CD14-positive monocyte (primary cell): ENCODE measurements at places on chromosomes 13 and 19. TPM values are rescaled to one million over a fixed set of nuclear protein-coding genes. Genes with fewer than 3 reads are reported as not detected.
A peak's percentile ranks its signal among the peaks of the same experiment; 100 is the strongest.

The CD22 gene
- polyA plus RNA-seq = 0.88 TPM

The ZNF728 gene
- not detected for polyA plus RNA-seq

GRCh38 chr19:51712461-51713081 lies 11.2 kb downstream of the HAS1 start:
- peak; percentile 55 for DNase-seq

DNA sequence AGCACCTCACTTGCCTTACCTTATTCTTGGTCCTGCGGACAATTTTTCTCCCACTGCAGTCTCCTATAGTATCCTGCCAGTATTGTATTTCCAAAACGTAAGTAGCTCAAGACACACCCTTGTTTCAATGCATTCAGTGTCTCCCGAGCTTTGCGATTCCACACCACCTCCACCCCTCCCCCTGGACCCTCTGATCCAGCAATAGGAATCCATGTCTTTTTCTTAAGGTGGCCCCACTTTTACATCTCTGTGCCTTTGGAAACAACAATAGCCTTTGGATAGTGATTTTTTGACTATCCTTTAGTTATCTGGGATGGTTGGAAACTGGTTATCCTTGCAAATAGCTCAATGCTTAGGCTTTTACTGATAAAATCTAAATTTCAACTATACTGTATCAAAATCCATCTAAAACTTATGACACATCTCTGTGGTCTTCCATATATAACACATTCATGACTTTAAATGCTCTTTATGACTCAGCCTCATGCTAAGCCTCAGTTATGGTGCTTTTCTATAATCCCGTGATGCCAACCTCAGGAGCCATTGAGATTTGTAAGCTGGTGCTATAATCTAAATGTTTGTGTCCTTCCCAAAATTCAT lies 27.1 kb downstream of the FAM216B start:
- DNase-seq = no peak

The LILRB3 gene
- polyA plus RNA-seq = 62.9 TPM

DNA sequence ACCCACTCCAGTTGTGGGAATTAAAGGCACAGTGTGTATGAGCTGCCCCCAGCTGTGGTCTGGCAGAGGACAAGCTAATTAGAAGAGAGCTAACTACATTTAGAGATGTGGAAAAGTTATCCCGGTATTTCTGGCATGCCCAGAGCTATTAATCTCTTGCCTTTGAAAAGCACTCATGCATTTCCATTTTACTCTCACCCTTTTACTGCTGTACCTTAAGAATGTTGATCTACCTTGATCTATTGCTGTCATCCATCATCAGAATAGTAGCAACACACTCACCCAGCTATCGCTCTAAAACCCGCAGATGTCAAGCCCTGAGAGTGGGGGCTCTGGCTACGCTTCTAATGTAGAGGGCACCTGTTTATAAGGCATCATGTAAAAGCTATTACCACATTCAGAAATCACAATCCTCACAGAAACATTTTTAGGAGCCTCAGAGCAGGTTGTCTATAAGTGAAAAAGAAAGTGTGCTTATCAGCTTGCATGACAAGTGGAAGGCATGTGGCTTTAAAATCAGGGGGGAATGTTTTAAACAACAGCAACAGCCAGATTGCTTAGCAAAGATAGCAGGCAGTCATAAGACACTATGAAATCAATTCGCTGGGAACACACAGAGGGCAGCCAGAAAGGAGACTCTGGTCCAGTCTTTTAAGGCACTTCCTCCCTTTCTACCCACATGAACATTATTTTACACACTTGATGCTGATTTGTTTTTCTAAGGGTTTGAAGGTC lies 224.2 kb upstream of the IRS2 start:
- no peak for DNase-seq

DNA sequence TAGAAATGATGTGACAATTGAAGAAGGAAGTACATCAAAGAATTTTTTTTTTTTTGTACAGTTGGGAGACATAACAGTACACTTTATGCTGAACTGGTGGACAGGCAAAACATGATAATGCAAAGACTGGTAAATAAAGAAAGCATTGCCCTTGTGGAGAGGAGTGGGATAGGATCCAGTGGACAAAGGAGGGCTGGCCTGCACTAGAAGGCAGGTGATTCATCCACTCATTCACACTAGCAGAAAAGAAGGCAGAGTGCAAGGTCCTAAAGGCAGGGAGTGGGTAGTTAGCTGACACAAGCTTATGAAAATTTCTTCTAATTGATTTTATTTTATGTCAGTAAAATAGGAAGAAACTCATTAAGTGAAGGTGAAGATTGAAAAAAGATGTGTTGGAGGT lies 17.6 kb upstream of the NALCN start:
- DNase-seq = no peak

The VSTM1 gene
- 3.7 TPM for polyA plus RNA-seq

- DNase-seq = no peak
Observed at GRCh38 chr19:39325778-39326665, 5.4 kb upstream of the LRFN1 start.

GRCh38 chr13:98450026-98450425 lies 126.9 kb downstream of the STK24 start:
- no peak for DNase-seq

DNA sequence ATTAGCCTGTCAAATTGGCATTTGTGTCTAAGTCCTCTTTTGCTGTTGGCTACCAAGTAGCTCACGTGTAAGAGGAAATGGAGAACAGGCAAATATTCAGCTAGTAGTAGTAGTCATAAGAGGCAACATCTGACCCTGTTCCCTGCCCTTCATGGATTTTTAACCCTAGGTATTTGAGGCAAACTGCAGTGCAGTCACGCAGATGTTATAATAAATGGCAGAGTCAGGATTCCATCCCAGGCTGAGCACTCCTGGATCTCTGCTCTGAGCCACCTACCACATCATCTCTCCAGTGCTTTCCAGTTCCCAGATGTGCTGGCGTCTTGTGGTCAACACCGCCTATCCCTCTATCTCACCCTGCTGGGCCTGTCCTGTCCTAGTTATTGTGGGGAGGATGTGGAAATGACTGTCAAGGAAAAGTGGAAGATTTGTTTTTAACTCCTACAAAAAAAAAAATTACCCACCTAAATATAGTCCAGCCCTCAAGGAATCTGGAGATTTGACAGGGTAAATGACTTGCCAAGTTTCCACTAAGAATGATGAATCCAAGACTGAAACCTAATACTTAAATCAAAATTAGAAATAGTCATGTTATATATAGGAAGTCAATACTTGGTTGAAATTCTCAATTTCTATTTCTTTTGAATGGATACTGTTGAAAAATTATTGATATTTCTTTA lies 322.9 kb downstream of the GPC6 start:
- DNase-seq = no peak

- DNase-seq = no peak
Observed at GRCh38 chr19:49710372-49710951, 19.5 kb downstream of the CPT1C start.

GRCh38 chr19:5055457-5055776 lies 86.5 kb downstream of the KDM4B start:
- DNase-seq = no peak

DNA sequence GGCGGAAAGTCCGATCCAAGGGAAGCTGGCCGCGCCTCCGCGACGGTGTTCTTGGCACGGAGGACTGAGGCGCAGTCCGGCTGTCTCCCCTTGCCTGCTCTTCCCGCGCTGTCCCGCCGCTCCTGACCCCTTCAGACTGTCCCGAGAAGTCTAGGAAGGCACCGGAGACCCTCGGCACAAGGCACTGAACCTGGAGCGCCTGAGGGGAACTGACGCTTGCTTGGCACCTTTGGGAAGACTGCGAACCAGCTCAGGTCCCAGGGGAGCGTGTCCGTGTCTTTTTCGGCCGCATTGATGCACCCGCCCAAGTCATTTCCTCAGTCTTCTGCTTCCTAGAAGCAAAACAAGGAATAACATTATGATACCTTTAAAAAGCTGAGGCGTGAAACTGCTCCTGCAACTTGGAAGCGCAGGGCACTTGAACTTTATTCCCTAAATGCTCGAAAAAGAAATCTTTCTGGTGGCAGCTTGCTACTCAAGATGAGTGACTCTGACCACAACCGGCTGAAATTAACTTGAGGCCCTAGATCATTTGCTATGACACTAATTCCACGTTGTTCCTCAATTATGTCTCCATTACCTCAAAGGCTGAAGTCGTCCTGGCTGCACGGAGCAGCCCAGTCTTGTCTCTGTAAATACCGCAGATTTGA lies 735 bp upstream of the FLT1 start:
- peak; percentile 54 for DNase-seq

The TIMM13 gene
- polyA plus RNA-seq = 17.3 and 42.6 TPM in 2 replicates

- DNase-seq = no peak
Observed at GRCh38 chr13:60944863-60945262, 470.8 kb downstream of the PCDH20 start.

The SBK2 gene
- polyA plus RNA-seq = not detected in 2 replicates

DNA sequence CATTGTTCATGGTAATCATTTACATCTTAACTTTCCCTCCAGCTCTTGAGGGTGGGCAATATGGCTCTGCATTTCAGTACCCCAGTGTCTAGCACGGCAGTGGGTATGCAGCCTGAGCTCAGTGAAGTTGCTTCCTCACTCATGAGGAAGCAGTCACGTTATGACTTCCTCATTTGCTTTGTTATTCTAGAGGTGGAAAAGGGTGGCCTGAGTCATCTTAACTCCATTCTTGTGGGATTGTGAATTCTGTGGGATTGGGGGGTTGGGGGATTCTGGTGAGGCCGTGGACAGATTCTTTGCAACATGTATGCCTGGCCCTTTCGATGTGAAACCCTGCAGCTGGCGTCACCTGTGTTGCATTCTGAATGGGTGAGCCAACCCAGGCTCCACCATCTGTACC lies 406.7 kb upstream of the ZNF507 start:
- no peak for DNase-seq

DNA sequence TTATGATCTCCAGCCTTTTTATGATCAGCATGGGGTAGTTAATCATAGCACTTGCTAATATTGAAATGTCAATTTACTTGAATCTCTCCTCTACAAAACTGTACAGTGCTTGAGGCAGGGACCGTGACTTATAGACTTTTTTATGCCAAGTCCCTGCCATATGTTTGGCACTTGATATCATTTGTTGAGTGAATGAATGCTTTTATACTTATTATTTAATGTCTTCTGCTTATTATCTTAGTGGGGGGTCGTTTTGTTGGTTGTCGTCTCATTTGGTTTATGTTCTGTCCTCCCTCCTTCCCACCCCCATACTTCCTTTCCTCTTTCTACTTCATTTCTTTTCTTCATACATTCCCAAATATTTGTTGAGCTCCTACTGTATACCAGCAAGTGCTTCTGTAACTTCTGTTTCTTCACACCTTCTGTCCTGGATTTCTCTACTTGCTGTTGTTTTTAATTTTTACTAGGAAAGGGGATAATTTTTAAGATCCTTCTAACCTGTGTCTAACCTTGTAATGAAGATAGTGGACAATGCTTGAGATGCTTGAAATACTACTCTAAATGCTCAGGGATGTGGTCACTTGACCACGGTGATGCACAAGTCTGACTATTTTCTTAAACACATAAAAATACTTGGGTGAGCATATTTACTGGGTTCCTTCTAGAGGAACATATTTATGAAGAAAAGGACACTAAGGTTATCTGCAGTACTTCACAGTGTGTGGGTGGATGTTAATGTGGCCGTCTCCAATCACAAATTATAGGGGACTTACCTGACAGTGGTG lies 223.8 kb downstream of the TDRD3 start:
- DNase-seq = no peak

The CEACAM20 gene
- not detected for polyA plus RNA-seq

The IL17D gene
- polyA plus RNA-seq = not detected

GRCh38 chr13:46530084-46530935 lies 22.7 kb upstream of the LRCH1 start:
- DNase-seq = no peak

The LIG1 gene
- 3.6 TPM for polyA plus RNA-seq

DNA sequence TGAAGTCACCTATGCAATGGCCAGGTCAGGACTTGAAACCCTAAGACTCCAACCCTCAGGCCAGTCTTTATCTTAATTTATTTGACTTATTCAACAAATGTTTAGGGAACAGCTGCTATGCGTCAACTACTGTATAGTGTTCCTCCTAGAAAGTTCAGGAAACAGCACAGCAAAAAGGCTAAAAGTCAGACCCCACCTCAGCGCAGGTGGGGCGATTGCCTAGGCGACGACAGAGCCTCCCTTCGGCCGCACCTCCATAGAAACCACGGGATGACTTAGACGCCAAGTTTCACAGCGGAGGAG lies 502 bp downstream of the VRK3 start:
- DNase-seq = no peak

DNA sequence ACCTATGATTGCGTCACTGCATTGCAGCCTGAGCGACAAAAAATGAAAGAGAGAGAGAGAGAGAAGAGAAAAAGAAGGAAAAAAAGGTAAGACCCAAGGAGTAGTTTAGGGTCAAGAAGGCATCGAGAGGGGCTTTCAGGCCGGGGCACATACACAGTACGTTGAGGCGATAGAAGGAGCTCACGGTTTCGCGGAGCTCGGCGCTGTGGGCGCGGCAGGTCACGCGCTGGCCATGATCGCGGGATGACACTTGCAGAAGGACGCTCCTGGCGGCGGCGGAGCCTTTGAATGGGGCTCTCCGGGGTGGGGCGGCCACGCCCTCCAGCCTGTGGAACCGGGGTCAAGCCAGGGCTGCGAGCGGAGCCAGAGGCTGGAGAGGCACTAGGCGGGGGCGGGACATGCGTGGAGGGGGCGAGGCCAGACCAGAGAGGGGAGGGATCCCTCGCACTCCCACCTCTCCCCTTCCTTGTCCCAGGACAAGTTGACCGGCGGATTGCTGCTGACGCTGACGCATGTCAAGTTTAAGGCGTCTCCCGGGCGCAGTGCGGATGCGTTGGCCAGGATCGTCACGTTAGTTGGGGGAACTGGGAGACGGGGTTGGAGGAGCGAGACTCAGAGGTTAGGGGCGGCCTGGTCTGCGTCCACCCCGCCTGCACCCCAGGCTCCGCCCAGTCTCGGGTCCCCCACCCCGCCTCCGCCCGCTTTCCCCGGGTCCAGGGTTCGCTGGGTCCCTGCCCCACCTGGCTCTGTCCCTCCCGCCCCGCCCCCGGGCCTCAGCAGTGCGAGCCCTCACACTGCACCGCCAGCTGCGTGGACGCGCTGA lies 6.9 kb downstream of the NPHS1 start:
- DNase-seq = no peak

- DNase-seq = no peak
Observed at GRCh38 chr13:53357582-53357981, 329.0 kb downstream of the OLFM4 start.

- DNase-seq = peak; percentile 14
Observed at GRCh38 chr19:4108767-4109625, 14.9 kb downstream of the MAP2K2 start.

GRCh38 chr13:29676941-29677452 lies 81.5 kb upstream of the SLC7A1 start:
- no peak for DNase-seq

The ENOX1 gene
- polyA plus RNA-seq = not detected in 2 replicates

DNA sequence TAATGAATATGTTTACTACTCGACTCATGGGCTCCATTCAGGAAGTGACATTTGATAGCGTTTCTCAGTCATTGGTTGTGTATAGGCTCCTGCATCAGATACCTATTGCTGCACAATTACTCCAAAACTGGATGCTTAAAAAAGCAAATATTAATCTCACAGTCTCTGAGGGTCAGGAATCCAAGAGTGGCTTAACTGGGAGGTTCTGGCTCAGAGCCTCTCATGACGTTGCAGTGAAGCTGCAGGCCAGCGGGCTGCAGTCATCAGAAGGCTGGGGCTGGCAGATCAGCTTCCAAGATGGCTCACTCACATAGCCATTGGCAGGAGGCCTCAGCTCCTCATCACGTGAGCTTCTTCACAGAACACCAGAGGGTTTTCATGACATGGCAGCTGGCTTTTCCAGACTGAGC lies 525.1 kb upstream of the NBEA start:
- DNase-seq = no peak

- DNase-seq = peak; percentile 12
Observed at GRCh38 chr19:15759962-15760565, 22.3 kb downstream of the OR10H3 start.

The LPAR6 gene
- polyA plus RNA-seq = 29.8 and 72.6 TPM in 2 replicates
